Cardiac fibroblast (primary cell): ENCODE measurements at places on chromosomes 2 and 18.

- DNase-seq, result no peak
Measured at GRCh38 chr2:795531-796041, 118.4 kb upstream of the TMEM18 start.

DNA sequence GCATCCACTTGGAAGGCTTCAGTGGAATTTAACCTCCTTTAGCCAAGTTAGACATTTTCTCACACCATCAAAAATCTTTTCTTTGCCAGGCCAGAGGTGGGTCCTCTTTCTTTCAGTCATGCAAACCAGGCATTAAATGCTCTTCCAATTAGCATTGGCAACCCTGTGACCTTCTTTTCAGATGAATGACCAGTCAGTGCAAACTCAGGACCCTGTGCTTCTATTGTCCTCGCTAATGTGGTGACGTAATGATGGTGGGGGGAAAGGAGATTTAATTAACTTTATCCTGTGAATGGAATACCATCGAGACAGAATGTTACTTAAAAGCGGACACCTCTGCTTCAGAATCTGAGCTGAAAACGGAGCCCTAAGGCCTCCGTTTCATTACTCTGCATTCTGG lies 23.2 kb upstream of the STPG4 start:
- DNase-seq, result no peak

GRCh38 chr2:162989507-162989906 lies 150.9 kb upstream of the KCNH7 start:
- DNase-seq, result no peak

DNA sequence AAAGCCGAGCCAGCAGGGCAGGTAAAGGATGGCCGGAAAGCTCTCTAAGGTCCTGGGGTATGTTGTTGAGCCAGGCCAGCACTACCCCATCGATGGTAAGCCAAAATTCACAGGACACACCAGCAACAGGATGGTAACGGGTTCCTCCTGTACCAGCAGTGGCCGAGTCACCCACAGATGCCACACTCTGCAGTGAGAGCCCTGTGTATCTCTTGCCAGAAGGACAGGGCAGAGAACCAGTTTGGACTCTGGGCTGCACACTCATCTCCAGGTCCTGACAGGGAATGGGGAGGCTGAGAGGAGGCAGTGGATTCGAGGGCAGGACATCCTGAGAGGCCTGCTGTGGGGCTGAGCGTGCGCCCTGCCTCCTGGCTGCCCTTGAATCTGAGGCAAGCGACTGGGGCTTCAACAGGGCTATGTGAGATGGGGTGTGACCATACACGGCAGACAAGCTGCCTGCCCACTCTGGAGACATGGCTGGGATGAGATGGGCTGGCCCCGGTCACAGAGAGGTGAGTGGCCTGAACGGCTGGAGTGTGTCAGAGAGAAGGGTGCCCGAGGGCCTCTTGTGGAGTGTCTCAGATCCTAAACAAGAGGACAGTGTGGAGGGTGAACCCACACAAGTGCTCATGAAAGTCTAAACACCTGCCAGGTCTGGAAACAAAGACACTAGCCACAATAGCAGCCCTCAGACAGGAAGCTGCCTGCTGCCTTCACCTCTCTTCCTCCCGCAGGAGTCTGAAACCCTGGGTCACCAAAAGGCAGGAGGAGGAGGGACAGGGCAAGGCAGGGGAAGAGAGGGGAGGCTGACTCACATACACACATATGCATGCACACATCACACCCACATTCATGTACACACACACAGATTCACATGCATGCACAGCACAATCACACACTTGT lies 182.3 kb downstream of the LOXHD1 start:
- no peak for DNase-seq

GRCh38 chr2:224257156-224257555 lies 144.8 kb downstream of the FAM124B start:
- no peak for DNase-seq

- DNase-seq, result no peak
Measured at GRCh38 chr2:78202986-78203670, 681.0 kb upstream of the LRRTM4 start.

GRCh38 chr2:129721846-129722245 lies 257.6 kb upstream of the RAB6C start:
- DNase-seq, result no peak

GRCh38 chr18:8730080-8730827 lies 24.9 kb downstream of the MTCL1 start:
- DNase-seq, result peak; percentile 94

- no peak for DNase-seq
Measured at GRCh38 chr2:162245061-162245460, 1.8 kb upstream of the FAP start.

- peak; percentile 12 for DNase-seq
Measured at GRCh38 chr2:106882673-106883072, 3.3 kb downstream of the ST6GAL2 start.

GRCh38 chr18:48800876-48801727 lies 149.7 kb downstream of the SMAD7 start:
- peak; percentile 31 for DNase-seq

- DNase-seq, result no peak
Measured at GRCh38 chr2:214367171-214367570, 43.7 kb upstream of the VWC2L start.

- DNase-seq, result no peak
Measured at GRCh38 chr2:199779589-199779988, 71.4 kb downstream of the FTCDNL1 start.

DNA sequence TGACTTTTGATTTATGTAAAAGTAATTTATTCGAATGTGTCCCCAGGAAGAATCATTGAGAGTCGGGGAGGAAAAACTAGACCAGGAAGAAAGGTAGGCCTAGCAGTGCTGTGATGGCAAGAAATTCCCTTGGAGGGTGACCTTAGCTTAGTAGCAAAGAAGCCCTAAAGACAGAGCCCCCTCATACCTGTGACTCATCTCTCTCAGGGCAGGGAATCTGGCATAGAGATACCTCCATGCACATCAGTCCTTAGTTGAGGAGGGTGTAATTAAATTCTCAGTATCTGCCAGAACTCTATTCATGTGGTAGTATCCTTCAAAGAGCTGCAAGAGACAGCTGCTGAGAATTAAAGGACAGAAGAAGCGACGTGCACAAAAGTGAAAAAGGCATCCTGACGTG lies 360.3 kb downstream of the FBXO15 start:
- DNase-seq, result no peak

DNA sequence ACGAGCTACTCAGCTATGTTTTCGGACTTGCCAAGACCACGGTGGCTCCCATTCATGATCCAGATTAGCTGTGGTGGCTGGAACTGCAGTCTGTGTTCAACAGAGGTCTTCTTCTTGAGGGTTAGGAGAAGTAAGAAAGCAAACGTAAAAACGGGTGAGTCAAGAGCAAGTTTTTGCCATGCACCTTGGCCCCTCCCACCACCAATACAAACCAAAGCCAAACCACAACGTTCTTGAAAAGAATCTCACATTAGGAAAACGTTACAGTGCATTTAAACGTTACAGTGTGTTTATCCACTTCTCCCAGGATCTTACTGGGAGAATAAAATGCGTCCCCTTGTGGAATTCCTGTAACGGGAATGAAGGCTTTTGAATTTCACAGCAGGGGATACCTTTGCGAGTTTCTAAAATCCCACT lies 725 bp downstream of the FBXO48 start:
- peak; percentile 56 for DNase-seq

- no peak for DNase-seq
Measured at GRCh38 chr2:12479065-12479601, 237.6 kb upstream of the TRIB2 start.

- DNase-seq, result no peak
Measured at GRCh38 chr2:135052997-135053474, 944 bp downstream of the RAB3GAP1 start.

DNA sequence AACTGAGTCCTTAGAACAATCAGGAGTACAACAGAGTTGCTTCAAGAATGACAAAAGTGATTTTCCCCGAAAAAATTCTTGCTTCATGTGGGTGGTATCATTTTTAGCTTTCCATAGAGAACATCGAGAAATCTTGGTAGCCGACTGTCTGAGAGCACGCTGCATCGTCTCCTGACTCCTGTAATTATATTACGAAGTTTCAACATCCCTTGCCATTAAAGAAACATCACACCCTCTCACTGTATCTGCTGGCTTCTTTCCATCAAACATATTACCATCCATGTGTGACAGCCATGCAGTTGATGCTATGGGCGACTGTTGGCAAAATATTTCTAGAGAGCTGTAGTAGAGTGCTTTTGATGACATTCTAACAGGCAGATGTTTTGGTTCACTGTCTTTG lies 311.2 kb downstream of the CMPK2 start:
- no peak for DNase-seq

DNA sequence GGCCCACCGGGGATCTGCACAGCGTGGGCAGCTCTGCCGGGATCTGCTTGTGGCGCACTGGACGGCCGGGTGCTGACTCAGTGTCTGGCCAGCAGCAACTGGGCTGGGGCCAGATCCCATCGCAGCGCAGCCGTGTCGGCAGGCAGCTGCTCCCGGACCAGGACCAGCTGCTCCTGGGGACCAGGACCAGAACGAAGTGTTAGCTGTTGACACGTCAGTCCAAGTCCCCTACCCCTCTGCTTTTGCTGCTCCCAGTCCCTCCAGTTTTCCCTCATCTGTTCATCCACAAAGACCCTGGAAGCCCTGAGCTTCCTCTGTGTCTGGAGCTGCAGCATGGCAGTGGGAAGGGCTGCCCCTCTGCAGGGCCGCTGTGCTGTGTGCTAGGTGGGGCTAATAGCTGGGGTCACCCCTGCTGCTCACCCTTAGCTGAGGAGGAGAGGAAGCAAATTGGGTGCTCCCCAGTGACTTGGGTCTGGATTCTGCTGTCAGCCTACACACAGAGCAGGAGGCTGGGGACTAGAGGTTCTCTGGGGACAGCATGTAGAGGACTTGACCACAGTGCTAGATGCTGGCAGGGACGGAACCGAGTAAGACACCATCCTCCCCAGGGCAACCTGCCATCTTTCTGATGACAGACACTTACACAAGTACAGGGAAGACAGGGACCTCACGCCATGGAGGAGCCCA lies 16.9 kb upstream of the KIF1A start:
- peak; percentile 60 for DNase-seq

- no peak for DNase-seq
Measured at GRCh38 chr2:212873256-212873655, 278.2 kb downstream of the IKZF2 start.

GRCh38 chr18:62939433-62939832 lies 224.1 kb downstream of the PHLPP1 start:
- no peak for DNase-seq

DNA sequence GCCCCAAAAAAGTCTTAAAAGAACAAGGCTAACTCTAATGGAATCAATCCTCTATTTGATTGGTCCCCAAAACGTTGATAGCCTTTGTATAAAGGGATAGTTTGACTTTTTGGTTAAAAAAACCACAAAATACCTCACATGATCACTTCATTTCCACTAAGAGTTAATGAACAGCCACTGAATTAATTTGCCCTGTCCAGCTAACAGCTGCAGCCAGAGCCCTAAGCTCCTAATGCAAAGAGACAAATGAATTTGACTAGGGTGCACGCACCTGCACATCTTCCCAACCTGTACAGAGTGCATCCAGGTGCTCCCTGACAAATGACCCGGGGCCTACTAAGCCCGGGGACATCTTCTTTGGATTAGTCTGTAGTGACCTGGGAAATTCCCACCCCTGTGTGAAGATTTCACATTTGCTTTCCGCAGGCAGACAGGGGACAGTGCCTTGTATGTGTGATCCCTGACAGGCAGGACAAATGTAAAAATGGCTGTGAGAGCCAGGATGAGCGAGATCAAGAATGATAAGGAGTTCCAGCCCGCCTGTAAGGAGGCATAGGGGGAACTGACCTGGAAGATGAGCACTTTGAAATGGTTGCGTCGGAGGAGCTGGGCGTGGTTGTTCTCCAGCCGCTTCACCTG lies 893 bp downstream of the CAVIN2 start:
- no peak for DNase-seq

DNA sequence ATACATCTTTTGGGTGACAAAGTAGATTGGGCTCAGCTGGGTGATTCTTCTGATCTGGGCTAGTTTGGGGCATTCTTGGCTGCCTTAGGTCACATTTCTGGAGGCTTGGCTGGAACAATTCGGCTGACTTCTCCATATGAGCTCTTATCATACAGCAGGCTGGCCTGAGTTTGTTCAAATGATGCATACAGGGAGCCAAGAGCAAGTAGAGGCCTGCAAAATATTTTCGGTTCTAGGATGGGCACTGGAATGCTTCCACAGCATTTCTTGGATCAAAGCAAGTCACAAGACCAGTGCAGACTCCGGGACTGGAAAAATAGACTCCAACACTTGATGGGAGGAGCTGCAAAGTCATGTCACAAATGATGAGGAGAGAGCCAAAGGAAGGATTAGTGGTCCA lies 98.4 kb downstream of the SCG2 start:
- no peak for DNase-seq

DNA sequence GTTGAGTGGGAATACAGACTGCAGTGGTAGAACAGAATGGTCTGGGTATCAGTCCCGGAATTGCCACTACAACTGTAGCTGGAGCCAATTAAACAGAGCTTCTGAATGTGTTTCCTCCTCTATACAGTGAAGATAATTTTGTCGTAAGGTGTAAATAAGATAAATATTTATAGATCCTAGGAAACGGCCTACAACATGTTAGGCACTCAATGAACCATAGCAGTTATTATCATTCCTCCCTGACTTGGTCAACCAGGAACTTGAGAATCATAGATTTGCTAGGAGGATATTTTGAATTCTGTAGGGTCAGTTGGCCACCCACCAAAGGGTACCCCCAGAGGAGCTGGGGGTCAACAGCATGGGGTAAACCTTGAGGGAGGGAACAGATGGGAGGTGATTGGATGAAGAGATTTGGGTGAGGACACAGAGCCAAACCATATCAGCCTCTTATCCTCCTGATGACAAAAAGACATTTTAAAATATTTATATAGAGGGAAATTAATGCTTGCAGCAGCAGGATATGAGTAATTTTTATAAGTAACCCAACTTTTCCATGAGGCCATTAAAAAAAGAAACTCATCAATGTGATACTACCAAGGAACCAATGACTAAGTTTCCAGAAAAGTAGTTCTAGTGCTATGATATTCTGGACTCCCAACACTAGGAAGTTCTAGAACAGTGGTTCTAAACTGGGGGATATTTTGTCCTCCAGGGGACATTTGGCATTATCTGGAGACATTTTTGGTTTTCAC lies 4.0 kb downstream of the DHRS9 start:
- no peak for DNase-seq

DNA sequence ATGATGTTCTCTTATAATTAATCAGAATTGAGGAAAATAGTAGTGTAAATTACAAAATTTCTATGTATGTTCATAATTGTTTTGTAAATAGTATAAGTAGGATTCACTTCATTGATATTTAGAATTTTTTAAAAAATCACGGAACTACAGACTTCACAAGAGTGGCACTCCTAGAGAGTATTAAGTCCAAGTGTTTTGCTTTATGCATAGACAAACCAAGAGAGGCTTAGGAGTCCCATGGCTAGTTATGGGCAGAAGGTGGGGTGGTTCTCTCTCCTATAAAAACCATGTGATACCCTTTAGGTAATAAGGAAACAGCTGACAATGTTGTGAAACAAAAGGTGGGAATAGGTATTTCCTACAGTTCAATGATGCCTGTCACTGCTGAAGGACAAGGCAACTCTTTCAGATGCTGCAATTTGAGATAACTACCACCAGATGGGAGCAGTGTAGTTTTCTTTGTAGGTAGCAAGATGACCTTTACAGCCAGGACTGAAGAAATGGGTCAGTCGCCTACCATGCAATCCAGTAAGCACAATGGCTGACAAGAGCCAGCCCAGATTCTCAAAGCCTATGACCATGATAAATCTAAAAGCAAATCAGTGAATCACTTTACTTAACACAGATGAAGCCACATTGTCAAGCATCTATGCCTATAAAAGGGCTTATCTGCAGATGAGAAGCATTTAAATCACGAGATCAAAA lies 83.9 kb downstream of the AAK1 start:
- peak; percentile 69 for DNase-seq
